ENCODE measurements at places on chromosomes 13 and 19. TPM values are rescaled to one million over a fixed set of nuclear protein-coding genes. Genes with fewer than 3 reads are reported as not detected.

DNA sequence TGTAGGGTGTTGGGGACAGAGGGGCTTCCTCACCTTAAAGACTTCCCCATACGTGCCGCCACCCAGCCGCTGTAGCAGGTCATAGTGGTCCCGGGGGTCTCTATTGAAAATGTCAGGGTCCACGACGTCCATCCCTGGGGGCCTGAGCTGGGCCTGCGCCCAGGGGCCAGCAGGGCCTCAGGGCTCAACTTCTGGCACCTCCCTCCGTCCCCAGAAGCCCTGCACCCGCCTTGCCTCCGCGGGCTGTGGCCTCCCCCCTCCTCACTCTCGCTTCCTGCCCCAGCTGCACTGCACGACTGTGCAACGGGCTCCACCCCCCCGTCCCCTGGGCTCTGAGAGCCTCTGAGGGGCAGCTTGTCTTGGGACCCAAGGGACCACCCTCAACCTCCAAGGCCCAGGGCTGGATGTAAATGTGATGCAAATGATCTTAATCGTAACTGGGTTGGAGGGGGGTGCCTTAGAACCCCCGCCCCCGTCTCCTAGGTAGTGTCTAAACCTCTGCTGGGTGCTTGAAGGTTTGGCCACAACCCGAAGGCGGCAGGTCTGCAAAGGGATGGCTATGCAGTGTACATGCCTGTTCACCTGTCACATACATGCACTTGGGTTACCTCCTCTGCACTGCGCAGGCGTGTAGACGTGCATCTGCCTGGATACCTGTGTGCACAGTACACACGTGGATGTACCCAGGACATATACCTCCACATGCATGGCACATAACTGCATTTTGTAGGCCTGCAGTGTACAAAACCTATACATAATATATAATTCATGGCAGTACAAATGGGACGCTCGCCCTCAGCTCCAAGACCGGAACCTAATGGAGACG is at the start of gene MAP4K1:
Gene MAP4K1, minus strand, starts transcription at position 190 of the 826 bp plus-strand sequence. Its CDS starts 58 bp downstream, at position 132.
- peak; percentile 38 for DNase-seq
- H3K4me3 ChIP-seq: peak within 1 kb of the TSS; percentile 12
- H3K4me1 ChIP-seq: peaks cover 14% of the 10 kb centered on the region
- H3K27me3 ChIP-seq: no peaks in the 10 kb centered on the region
- peaks cover 6% of the 10 kb centered on the region for H3K36me3 ChIP-seq

DNA sequence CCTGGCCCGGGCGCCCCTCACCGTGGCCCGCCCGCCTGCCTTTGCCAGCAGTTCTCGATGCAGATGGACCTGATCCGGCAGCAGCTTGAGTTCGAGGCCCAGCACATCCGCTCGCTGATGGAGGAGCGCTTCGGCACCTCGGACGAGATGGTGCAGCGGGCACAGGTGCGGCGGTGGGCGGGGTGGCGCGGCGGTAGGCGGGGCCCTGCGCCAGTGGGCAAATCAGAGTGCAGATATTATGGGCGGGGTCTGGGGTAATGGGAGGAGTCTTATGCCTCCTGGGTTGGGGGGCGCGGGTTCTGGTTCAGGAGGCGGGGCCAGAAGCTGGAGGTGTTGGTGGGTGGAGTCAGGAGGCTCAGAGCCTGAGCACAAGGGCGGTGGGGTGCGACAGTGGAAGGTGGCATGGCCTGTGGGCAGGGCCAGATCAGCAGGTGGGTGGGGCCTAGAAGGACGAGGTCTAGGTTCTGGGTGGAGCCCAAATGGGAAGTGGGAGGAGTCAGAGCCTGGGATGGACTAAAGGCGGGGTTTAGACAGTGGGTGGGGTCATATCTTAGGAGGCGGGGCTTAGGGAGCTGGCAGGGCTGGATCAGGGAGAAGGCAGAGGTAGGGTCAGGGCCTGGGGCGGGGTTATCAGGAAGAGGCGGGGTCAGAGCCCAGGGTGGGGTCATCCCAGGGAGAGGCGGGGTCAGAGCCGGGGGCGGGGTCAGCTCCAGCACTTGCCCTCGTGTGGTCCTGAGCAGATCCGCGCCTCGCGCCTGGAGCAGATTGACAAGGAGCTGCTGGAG is 5.6 kb downstream of the APC2 start:
- peaks cover 38% of the 10 kb centered on the region for H3K4me1 ChIP-seq
- DNase-seq: no peak
- H3K27me3 ChIP-seq: peaks cover 64% of the 10 kb centered on the region
- no peak overlapping the region for H3K27ac ChIP-seq
- H3K36me3 ChIP-seq: no peaks in the 10 kb centered on the region

DNA sequence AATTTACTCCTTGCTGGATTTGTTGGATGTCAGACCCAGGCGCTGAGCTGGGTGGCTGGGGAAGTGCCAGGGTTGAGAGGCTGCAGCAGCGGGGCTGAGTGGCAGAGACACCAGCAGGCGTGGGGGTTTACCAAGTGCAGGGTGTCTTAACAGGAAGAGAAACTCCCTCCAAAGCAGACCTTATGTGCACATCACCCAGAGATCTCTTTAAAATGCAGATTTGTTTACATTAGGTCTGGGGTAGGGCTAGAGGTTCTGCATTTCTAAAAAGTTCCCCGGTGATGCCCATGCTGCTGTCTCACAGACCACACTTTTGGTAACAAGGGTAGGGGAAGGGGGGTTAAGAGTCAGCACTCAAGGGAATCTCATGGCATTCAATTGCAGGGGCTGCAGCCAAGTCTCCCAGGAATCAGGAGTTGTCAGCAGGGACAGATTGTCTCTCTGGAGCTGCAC is 80.7 kb upstream of the OLFM4 start:
- H3K36me3 ChIP-seq: no peaks in the 10 kb centered on the region
- H3K4me1 ChIP-seq: peaks cover 4% of the 10 kb centered on the region
- H3K27me3 ChIP-seq: no peaks in the 10 kb centered on the region
- no peak overlapping the region for H3K27ac ChIP-seq
- DNase-seq: no peak

- no peak for DNase-seq
- H3K4me3 ChIP-seq: peak overlapping the region; percentile 32
Observed at GRCh38 chr13:40984668-40985366, 34.3 kb downstream of the ELF1 start.

- no peak for DNase-seq
- peaks cover 5% of the 10 kb centered on the region for H3K27me3 ChIP-seq
- no peak overlapping the region for H3K27ac ChIP-seq
- H3K4me1 ChIP-seq: no peaks in the 10 kb centered on the region
Observed at GRCh38 chr13:27868641-27869435, 51.0 kb upstream of the PDX1 start.

DNA sequence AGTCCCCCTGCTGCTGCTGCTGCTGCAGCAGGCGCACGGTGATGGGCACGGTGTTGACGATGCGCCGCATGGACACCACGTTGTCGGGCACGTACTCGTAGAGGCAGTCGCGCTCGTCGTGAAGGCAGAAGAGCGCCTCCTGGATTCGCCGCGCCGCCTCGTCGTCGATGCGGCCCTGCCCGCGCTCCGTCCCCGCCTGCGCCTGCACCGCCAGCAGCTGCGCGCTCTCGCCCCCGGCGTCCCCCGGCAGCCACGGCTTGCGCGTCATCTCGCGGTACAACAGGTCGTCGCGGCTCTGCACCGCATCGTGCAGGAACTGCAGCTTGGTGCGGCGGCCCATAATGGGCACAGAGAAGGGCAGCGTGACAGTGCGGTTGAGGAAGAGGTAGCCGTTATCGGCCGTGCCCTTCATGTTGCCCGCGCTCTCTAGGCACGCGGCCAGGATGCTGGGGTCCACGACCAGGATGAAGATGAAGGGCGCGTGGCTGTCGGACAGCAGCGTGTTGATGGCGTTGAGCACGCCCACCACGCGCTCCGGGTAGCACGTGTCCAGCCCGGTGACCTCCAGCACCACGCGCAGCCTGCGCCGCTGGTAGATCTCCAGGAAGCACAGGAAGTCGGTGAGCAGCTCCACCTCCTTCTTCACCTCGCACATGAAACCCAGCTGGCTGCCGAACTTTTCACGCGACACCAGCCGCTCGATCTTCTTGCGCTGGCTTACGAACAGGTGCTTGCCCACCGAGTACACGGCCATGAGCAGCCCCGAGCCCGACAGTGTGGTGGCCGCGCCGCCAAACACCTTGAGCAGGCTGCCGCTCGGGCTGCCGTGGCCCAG is 8.1 kb downstream of the NKPD1 start:
- peak; percentile 62 for DNase-seq
- peak overlapping the region; percentile 38 for H3K4me3 ChIP-seq
- H3K36me3 ChIP-seq: no peaks in the 10 kb centered on the region
- H3K27ac ChIP-seq: no peak overlapping the region
- peaks cover 32% of the 10 kb centered on the region for H3K27me3 ChIP-seq

DNA sequence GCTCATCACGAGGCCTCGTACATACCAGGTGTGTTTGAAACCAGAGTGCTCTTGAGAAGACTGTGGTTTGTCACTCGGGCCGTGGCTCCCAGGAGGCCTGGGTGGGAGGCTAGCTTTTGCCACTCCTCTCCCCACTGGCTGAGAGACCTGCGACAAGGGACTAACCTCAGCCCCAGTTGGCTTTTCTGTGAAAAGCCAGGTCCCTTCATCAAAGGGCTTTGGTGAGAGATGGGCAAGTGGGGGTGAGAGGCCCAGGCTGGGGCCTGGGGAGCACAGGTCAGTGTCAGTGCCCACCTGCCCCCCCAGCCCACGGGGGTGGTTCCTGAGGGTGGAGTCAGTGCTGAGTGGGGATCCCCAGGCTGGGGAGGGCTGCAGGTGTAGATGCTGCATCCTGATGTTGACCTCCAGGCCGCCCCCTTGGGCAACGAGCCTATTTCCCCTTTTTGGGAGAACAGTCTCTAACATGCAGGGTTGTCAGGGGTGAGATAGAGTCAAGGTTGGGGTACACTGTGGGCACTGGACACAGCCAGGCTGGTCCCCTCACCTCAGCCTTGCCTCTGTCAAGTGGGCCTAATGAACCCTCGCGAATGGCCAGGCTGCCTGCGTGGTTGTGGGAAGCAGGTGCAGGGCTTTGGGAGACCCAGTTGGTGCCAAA is 661 bp downstream of the KCNJ14 start:
- H3K27me3 ChIP-seq: no peaks in the 10 kb centered on the region
- H3K4me1 ChIP-seq: no peaks in the 10 kb centered on the region
- no peak overlapping the region for H3K4me3 ChIP-seq
- H3K36me3 ChIP-seq: peaks cover 31% of the 10 kb centered on the region
- no peak for DNase-seq

DNA sequence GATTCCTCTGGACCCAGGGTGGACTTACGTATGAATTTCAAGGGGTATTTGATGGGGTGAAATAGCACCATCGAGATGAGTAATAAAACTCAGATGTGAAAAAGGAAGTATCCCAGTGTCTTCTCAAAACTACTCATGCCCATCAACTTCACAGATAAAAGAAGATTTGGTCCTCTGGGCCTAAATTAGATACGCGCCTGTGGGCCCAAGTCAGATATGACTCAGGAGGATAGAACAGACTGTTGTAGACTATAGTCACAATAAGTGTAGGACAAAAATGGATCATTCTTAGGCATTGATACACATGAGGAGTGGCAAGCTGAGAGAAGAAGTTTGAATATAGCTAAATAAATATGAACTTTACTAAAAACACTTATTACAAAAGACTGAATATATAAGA is 2438.8 kb downstream of the PCDH9 start:
- H3K36me3 ChIP-seq: no peaks in the 10 kb centered on the region
- DNase-seq: no peak
- no peak overlapping the region for H3K27ac ChIP-seq
- H3K4me1 ChIP-seq: no peaks in the 10 kb centered on the region
- no peak overlapping the region for H3K4me3 ChIP-seq
- H3K27me3 ChIP-seq: no peaks in the 10 kb centered on the region

- peak overlapping the region; percentile 59 for H3K4me3 ChIP-seq
- H3K27me3 ChIP-seq: peaks cover 6% of the 10 kb centered on the region
- no peak overlapping the region for H3K27ac ChIP-seq
- DNase-seq: no peak
- H3K36me3 ChIP-seq: no peaks in the 10 kb centered on the region
Observed at GRCh38 chr19:29873024-29873800, 61.4 kb downstream of the CCNE1 start.

DNA sequence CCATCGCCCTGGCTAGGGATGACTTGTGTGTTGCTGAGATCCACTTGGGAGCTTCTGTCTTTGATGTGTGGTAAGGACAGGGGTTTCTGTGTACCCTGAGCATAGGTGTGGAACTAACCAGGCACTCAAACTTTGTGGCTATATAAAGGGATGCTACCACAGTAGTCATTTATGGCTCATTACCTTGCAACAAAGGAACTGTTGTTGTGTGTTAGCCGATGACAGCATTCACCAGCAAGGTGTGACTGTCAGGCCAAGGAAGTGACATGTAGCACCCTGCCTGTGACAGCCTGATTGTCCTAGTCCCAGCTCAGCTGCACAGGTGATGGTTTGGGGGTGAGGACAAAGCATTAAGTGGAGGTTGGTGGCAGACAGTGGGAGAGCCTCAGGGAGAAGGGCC is 73.6 kb downstream of the COG3 start:
- H3K36me3 ChIP-seq: peaks cover 30% of the 10 kb centered on the region
- no peaks in the 10 kb centered on the region for H3K4me1 ChIP-seq
- no peak for DNase-seq
- H3K27ac ChIP-seq: no peak overlapping the region

DNA sequence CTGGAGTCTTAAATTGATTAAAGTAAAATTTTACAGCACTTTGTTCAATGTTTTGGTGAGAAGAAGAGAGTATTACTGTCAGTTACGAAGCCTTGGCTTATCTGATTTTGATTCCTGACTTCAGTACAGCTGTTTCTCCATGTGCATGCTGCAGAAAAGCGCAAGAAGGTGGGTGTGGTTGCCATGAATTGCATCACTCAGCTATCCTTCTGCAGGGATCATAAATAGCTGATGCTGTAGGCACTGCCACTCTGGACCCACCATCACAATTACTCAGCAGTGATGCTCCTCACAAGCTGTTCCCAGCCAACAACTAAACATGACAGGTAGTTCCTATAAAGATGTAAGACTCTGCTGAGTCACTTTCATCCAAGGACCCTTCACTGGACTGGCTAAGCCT is 321.2 kb downstream of the IRS2 start:
- no peak overlapping the region for H3K4me3 ChIP-seq
- H3K4me1 ChIP-seq: no peaks in the 10 kb centered on the region
- DNase-seq: no peak
- no peaks in the 10 kb centered on the region for H3K36me3 ChIP-seq

GRCh38 chr13:98214008-98214643 is 37.1 kb upstream of the RNF113B start:
- H3K27ac ChIP-seq: no peak overlapping the region
- H3K27me3 ChIP-seq: no peaks in the 10 kb centered on the region
- peak; percentile 44 for DNase-seq
- peaks cover 26% of the 10 kb centered on the region for H3K4me1 ChIP-seq

The TEKTIP1 gene
- 0.81 TPM for total RNA-seq

The TGFBR3L gene
- 9.8 TPM for total RNA-seq

The PGLYRP1 gene
- total RNA-seq: not detected

The LRRC63 gene
- not detected for total RNA-seq
